ENCODE measurements at places on chromosomes 3 and 15.

GRCh38 chr3:48552111-48552951 is 4.3 kb downstream of the PFKFB4 start:
- DNase-seq: no peak

DNA sequence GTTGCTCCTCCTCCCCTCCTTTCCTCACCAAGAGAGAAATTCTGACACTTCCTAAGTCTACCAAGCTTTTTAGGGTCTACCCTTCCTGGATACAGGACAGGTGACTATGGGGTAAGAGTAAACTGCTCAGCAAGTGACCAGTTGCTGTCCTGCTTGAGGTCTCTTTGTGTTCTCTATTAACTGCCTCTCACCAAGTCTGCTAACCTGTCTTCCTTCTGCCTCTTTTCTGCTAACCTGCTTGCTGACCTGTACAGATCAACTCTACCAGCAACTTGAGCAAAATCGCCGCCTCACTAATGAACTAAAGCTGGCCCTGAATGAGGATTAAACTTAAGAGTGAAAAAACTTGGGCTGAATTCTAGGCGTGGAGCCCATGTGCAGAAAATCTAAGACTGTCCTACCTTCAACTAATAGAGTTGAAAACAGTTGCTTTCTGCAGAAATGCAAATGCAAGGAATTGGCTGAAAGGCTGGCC is 27.1 kb downstream of the TPM1 start:
- DNase-seq: no peak

DNA sequence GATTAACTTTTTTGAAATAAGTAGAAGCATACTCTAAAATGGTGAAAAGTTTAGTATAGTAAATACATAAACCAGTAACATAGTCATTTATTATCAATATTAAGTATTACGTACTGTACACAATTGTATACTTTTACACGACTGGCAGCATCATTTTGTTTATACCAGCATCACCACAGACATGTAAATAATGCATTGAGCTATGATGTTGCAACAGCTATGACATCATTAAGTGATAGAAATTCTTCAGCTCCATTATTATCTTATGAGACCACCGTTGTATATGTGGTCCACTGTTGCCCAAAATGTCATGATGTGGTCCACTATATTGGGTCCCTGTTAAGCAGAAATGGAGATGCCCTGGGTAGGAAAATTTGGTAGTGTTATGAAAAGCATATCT is 51.3 kb downstream of the DRD3 start:
- no peak for DNase-seq

DNA sequence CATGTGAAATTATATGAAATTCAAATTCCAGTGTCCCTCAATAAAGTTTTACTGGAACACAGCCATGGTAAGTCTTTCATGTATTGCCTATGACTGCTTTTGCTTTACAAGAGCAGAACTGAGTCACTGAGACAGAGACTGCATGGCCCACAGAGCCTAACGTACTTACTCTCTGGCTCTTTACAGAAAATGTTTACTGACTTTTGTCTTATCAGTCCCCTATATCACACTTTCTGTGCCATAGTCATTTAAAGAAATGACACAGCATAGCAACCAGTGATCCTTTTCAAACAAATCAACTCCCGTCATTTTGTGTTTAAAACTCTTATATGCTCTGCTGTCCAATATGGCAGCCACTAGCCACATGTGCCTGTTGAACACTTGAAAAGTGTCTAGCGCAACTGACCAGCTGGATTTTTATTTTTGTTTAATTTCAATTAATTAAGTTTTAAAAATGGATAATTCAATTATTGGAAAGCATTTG is 129.7 kb upstream of the CDIN1 start:
- DNase-seq: no peak

DNA sequence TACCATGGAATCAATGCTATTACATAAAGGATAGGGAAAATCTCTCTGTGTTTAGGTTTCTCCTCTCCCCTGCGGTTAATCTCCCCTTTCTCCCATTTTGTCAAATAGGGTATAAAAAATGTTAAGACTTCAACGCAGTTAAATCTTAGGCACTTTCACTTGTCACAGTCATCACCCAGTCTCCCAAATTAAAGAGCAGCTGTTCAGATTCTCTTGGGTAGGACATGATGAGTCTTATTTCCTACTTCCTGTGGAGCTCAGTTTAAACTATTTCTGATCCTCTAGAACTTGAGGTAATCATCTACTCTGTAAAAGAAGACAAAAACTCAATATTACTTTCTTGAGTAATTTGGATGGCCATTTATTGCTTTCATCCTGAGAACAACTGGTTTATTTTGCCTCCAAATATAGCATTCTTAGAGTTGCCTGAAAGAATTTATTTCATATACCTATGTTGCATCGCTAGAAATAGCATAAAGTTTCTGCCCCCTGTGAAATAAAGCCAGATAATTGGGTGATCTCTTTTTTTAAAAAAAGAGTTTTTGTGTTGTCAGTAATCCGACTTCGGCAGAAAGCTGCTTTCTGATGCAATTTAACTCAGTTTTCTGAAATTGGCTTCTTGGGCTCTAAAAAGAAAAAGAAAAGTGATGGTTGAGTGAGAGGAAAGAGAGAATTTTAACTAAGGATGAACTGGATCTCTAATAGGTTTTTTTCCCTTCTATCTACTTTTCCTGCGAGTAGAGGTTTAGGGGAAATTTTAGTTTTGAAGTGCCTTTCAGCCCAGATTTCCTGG is 20.7 kb downstream of the RAP2B start:
- DNase-seq: no peak

DNA sequence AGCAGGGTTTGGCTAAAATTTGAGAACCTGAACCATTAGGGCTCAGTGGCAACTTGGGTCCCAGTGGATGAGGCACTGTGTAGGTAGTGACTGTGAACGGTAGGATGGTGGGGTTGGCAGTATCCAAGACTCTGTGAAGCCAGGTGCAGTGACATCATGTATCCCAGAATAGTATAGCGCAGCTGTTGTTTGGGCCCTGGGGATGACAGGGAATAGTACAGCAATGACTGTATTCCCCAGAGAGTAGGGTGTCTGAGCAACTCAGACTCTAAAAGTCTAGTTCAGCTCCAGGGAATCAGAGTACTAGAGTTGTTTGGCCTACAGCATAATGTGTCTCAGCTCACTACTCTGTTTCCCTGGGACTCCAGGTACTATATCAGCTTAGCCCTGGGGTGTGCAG is 20.7 kb upstream of the PPP2R3A start:
- no peak for DNase-seq

- no peak for DNase-seq
Observed at GRCh38 chr3:38265604-38266307, at the start of gene SLC22A13. TSS of gene SLC22A13 (plus strand) at chr3:38265812. CDS start at chr3:38265861, 49 bp downstream.

- no peak for DNase-seq
Observed at GRCh38 chr3:141646760-141647561, 91.1 kb upstream of the RNF7 start.

DNA sequence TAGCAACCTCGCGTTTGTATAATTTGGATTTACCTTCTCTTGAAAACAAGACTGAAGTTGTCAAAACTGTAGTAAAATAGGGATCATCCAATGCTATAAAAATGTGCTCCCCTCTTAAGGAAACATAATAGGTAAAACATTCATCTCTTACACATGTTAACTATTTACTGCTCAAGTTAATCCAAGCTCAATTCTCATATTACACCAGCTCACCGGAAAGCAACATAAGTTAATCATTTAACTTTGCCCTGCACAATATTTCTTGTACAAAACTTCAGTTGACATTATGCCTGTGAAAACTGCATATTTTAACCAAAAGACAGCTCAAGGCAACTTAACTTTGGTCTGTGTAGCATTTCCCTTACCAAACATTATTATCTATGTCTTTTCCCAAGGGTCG is 634.2 kb downstream of the NAALADL2 start:
- DNase-seq: no peak

DNA sequence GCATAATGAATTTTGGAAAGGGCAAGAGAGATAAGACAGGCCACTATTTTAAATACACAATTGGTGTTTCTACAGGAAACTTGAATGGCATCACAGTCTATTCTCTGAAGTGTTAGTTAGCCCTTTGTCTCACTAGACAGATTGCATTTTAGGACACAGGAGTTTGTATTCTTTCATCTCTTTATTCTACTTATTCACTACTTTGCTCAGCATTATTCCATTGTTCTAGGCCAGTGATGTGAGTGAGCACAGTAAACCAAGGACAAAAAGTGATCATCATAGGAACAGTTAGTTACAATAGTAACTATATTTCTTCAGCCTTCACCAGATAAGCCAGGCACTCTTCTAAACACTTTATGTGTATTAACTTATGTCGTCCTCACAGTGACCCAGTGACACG is 150.2 kb upstream of the SLCO3A1 start:
- DNase-seq: no peak

DNA sequence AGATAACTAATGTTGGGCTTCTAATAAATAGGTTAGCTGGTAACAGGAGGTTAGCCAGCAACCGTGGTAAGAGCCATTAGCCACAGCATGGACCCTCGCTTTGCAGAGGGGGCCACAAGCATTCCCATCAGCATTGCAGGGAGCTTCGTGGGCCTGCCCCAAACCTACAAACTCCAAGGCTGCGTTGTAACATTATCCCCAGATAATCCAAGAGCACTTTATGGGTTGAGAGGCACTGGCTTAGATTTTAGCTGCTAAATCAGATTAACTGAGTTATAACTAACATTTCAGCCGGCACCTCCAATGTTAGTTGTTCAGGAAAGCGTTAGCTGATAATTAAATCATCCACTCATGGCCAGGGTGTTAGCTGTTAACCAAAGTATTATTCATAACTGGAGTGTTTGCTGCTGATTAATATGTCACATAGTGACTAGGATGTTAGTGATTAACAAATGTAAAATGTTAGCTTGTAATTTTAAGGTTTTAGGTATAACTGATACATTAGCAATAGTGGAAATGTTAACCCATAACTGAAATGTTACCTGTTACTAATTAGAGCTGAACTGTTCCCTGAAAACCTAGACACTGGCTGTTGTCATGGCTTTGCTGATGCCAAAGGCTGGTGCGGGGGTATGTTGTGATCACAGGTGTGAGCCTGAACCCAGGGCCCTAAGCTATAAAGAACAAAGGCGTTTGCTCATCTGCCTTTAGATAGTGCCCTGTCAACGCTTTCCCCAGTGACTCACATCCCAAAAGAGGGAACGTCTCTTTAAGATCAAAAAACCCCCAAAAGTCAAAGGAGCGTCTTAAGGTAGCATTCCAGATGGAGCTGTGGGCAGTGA is 56.2 kb downstream of the SLC6A6 start:
- DNase-seq: no peak

DNA sequence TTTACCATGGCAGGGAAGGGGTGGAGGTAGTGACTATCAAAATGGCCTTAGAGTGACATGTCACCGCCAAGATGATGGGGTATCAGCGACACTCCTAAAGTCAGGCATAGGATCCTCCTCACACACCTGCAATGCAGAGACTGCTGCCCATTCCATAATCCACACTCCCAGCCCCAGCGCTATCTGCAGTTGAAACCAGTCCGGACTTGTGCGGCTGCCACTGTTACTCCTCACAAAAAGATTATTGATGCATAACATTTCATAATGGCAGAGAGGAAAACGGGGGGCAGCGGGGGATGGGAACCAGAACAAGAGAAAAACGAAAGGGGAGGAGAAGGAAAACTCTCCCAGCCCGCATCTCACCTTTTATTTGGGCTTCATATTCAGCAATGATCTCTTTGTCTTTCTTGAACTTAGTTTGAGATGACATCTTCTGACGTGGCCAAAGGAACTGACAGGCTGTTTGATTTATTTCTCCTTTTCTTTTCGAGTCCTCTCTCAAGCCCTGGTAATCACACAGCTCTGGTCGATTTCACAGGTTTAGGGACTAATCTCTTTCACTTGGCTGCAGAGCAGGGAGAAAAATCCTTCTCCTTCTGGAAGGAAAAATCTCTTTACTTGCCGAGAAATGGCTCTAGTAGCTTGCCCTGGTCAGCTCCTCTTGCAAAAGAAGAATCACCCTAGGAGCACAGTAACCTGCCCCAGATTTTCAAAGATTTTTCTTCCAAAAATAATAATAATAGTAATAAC is 749 bp downstream of the SRGAP3 start:
- DNase-seq: no peak

GRCh38 chr3:30399394-30400181 is 206.8 kb upstream of the TGFBR2 start:
- no peak for DNase-seq

DNA sequence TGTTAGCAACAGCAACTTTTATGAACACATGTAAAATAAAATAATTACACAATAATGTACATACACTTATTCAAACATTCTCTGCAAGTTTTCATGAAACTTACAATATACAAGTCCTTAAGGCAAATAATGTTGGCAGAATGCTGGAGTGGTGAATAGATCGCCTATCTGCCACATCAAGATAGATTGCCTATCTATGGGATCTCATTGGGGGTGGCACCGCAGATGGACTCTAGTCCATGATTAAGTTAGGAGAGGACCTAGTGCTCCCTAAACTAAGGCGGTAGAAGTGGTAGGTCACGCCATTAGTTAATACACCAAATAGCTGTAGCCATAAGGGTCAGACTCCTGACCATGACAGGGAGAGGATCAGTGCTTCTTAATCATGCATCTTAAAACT is 315.7 kb downstream of the GBE1 start:
- DNase-seq: no peak

DNA sequence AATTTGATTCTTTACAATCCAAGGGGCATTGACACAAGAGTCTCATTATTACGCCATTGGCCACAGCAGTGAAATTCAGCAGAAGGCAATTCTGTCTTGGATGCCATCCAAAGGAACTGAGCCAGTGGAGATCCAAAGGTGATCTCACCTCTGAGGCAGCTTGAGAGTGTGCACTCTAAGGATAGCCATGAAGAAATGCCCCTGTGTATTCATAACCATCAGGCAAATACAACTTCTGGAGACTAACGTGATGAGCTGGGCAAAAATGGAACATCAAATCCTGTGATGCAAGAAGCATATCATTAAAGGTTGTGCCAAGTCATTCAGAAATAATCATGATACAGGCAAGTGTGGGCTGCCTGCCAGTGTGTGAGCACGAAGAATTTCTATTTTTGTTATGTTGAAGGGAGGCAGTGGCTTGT is 41.4 kb downstream of the ROBO2 start:
- no peak for DNase-seq

GRCh38 chr3:23629181-23629894 is 176.4 kb upstream of the UBE2E1 start:
- DNase-seq: no peak

DNA sequence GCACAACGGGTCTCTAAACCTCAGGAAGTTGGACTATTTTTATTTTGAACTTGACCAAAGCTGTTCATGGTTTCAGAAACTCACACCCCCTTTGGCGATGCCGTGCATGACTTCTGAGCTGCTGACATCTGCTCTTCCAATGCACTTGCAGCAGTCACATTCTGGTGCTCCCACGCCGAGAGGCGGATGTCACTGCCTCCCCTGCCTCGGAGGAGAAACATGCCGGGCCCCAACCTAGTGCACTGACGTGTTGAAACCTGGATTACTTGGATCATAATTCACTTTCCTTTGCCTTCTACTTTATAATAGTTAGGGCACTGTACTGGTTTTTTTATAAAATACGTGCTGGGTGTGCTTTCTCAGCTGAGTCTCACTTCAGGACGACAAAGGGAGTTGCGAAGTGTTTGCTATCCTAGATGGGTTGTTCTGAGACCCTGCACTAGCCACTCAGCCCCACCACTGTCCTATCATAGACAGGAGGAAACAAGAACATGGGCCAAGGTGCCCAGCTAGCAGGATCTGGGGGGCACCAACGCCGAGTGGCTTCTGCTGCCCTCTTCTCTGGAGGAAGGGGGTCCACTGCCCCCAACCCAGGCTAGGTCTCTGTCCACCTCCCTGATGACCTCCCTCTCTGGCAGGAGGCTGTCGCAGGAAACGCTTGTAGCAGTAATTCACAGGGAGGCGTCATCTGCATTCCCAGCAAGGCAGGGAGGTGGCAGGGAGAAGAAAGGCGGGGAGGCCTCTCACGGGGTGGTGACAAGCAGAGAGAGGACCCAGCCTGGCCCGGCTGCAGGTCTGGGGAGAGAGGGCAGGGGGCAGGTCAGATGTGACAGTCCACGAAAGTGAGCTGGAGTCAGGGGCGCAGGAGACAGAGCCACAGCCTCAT is 158.8 kb upstream of the IQSEC1 start:
- DNase-seq: no peak
